ENCODE measurements at places on chromosomes 2 and 18.

- no peak for DNase-seq
These were observed 63.9 kb downstream of the CCDC148 start for GRCh38 chr2:158392687-158393086.

DNA sequence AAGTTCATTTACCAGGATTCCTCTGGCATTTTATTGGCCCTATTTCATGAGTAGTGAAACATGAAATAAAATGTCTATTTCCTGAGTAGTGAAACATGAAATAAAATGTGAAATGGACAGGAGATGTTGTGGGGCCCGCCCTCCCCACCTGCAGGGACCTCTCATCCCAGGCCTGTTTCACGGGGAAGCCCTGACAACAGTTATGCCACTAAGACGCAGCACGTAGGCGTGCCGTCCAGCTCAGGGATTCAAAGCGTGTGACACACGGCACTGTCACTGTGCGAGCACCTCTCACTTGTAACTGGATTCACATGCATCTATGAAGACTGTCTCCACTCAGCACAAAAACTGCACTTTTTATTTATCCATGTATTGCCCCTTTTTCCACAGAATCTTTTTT lies 83.4 kb upstream of the SNTG2 start:
- DNase-seq: no peak

DNA sequence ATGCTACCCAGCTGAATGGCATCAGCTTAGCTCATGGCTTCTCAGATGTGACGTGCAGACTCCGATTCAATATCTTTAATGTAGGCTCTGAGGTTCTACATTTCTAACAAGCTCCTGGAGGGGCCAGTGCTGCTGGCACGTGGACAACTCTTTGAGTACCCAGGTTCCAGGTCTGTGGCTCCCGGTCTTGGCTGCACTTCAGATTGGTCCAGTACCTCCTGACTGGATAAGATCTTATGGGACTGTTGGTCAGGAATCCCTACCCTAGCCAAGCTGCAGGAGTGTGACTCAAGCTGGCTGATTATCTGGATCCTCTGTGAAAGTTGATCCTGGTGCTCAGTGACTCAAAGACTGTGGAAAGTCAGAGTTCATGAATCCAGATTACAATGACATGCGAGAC lies 222.1 kb downstream of the ANKRD30B start:
- no peak for DNase-seq

- no peak for DNase-seq
These were observed 119.1 kb upstream of the STPG4 start for GRCh38 chr2:47274054-47274782.

DNA sequence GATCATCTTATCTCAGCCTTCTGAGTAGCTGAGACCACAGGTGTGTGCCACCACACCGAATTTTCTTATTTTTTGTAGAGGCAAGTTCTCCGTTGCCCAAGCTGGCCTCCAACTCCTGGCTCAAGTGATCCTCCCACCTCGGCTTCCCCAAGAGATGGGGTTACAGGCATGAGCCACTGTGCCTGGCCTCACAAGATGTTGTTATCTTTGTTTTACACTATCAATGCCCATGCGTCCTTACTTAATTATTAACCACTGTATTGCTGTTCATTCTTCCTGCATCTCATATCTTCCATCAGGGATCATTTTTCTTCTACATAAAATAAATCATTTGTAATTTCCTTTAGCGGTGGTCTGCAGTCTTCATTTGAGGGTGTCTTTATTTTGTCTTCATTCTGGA lies 181.9 kb downstream of the TGIF1 start:
- no peak for DNase-seq
